ENCODE measurements at places on chromosomes 2 and 18. TPM values are rescaled to one million over a fixed set of nuclear protein-coding genes. Genes with fewer than 3 reads are reported as not detected.

The ZBTB14 gene
- total RNA-seq, result 15.1 TPM

GRCh38 chr18:53268455-53268854 lies 928.5 kb downstream of the DCC start:
- peaks cover 6% of the 10 kb centered on the region for H3K4me1 ChIP-seq
- DNase-seq, result no peak
- H3K36me3 ChIP-seq, result no peaks in the 10 kb centered on the region
- no peaks in the 10 kb centered on the region for H3K27me3 ChIP-seq
- no peak overlapping the region for H3K4me3 ChIP-seq

DNA sequence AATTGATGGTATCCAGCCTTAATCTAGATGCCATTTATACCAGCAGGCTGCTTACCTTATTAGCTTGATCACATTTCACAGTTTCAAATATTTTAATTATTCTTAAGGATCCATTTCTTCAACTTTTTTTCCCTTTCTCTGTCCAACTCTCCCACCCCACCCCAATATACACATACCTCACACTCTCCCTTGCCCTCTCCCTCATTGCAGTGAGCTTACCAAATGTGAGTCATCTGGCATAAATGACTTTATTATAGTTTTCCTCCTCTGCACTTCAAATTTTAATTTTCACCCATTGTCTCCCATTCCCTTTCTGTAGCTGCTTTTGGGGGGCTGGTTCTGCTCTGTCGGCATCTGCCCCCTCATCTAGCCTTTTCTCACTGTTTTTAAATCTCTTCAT lies 12.9 kb downstream of the HTR2B start:
- H3K27ac ChIP-seq, result no peak overlapping the region
- peaks cover 23% of the 10 kb centered on the region for H3K4me1 ChIP-seq
- H3K36me3 ChIP-seq, result peaks cover 13% of the 10 kb centered on the region
- no peak overlapping the region for H3K4me3 ChIP-seq
- no peak for DNase-seq

- H3K36me3 ChIP-seq, result no peaks in the 10 kb centered on the region
- H3K4me3 ChIP-seq, result no peak overlapping the region
- H3K4me1 ChIP-seq, result no peaks in the 10 kb centered on the region
- no peak for DNase-seq
- no peaks in the 10 kb centered on the region for H3K27me3 ChIP-seq
- H3K27ac ChIP-seq, result no peak overlapping the region
Measured at GRCh38 chr2:232058931-232059330, 97.4 kb downstream of the DIS3L2 start.

The FAM237A gene
- total RNA-seq, result not detected

GRCh38 chr2:141889788-141890187 lies 241.0 kb downstream of the LRP1B start:
- H3K36me3 ChIP-seq, result no peaks in the 10 kb centered on the region
- peaks cover 11% of the 10 kb centered on the region for H3K4me1 ChIP-seq
- H3K4me3 ChIP-seq, result no peak overlapping the region
- DNase-seq, result no peak
- H3K27me3 ChIP-seq, result no peaks in the 10 kb centered on the region

The WDR54 gene
- total RNA-seq, result 89.3 TPM

The NXPH2 gene
- total RNA-seq, result 0.92 TPM

- no peak for DNase-seq
- peaks cover 56% of the 10 kb centered on the region for H3K4me1 ChIP-seq
- H3K27me3 ChIP-seq, result peaks cover 7% of the 10 kb centered on the region
- no peak overlapping the region for H3K27ac ChIP-seq
Measured at GRCh38 chr2:170369894-170370293, 191.9 kb downstream of the MYO3B start.

GRCh38 chr18:6741232-6741663 lies 11.7 kb downstream of the ARHGAP28 start:
- H3K36me3 ChIP-seq, result 0 out of 2 replicates have a peak, but pooled peaks cover 2% of the 10 kb centered on the region
- DNase-seq, result no peak

- peaks cover 42% of the 10 kb centered on the region for H3K4me1 ChIP-seq
- H3K36me3 ChIP-seq, result no peaks in the 10 kb centered on the region
- no peak overlapping the region for H3K27ac ChIP-seq
Measured at GRCh38 chr2:17058772-17059402, 393.3 kb upstream of the CYRIA start.

Measured in WTC11 (cell line).